ENCODE measurements at places on chromosomes 2 and 18.

GRCh38 chr2:173148520-173148919 is 72.9 kb downstream of the MAP3K20 start:
- H3K4me1 ChIP-seq, result no peaks in the 10 kb centered on the region
- no peak overlapping the region for H3K4me3 ChIP-seq
- H3K36me3 ChIP-seq, result no peaks in the 10 kb centered on the region
- H3K27ac ChIP-seq, result peak overlapping the region; percentile 11
- no peak for DNase-seq

DNA sequence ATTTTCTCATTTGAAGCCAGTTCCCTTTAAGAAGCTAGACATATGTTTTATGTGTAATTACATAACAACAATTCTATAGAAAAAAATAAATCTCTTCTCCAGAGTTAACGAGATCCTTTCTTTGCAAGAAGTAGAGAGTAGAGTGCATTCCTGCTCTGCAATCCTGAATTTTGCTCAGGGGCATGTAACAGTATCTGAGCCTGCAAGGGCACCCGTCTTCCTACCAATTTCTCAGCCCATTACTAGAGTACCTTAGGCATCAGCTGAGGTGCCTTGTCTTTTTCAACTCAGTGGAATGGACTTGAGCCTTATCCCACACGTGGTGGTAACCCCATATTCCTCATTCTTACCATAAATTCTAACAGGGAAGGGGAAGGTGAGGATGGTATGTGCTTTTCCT is 205.9 kb downstream of the IKZF2 start:
- no peak overlapping the region for H3K4me3 ChIP-seq
- DNase-seq, result no peak
- no peak overlapping the region for H3K27ac ChIP-seq
- H3K27me3 ChIP-seq, result no peaks in the 10 kb centered on the region
- H3K36me3 ChIP-seq, result no peaks in the 10 kb centered on the region

- H3K36me3 ChIP-seq, result no peaks in the 10 kb centered on the region
- H3K27me3 ChIP-seq, result no peaks in the 10 kb centered on the region
- H3K27ac ChIP-seq, result no peak overlapping the region
- no peaks in the 10 kb centered on the region for H3K4me1 ChIP-seq
- DNase-seq, result peak; percentile 15
- no peak overlapping the region for H3K4me3 ChIP-seq
Observed at GRCh38 chr2:225841314-225841713, 441.8 kb downstream of the NYAP2 start.

- DNase-seq, result no peak
- H3K4me1 ChIP-seq, result peaks cover 3% of the 10 kb centered on the region
- no peak overlapping the region for H3K4me3 ChIP-seq
- H3K36me3 ChIP-seq, result no peaks in the 10 kb centered on the region
- no peak overlapping the region for H3K27ac ChIP-seq
Observed at GRCh38 chr2:158713523-158714138, 81.5 kb upstream of the DAPL1 start.

DNA sequence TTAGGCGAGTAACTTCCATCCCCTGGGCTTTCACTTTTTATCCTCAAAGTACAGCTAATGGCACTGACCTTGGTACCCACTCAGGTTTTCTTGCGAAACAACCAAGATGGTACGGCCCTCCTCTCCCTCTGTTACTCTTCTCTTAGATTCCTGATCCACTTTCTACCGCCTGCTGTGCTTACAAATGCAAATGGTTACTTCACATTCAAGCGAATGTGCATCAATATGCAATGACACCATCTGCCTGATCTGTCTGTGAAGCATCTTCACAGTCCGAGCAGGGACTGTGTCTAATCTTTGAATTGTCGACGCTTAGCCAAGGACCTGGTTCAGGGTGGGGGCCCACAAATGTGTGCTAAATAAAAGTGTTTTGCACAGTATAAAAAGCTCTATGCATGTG is 112.2 kb downstream of the TRIB2 start:
- no peak for DNase-seq
- H3K4me3 ChIP-seq, result no peak overlapping the region
- no peaks in the 10 kb centered on the region for H3K4me1 ChIP-seq
- no peak overlapping the region for H3K27ac ChIP-seq

DNA sequence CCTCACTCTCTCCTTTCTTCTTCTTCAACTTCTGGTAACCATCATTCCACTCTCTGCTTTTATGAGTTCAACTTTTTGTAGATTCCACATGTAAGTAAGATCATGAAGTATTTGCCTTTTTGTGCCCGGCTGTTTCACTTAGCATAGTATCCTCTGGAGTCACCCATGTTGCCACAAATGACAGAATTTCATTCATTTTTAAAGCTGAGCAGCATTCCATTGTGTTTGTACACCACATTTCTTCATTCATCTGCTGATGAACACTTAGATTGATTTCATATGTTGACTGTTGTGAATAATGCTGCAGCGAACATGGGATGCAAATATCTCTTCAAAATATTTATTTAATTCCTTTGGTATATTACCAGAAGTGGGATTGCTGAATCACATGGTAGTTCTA is 133.6 kb upstream of the ERBB4 start:
- no peaks in the 10 kb centered on the region for H3K36me3 ChIP-seq
- no peak overlapping the region for H3K4me3 ChIP-seq
- H3K4me1 ChIP-seq, result no peaks in the 10 kb centered on the region
- no peaks in the 10 kb centered on the region for H3K27me3 ChIP-seq
- no peak overlapping the region for H3K27ac ChIP-seq

DNA sequence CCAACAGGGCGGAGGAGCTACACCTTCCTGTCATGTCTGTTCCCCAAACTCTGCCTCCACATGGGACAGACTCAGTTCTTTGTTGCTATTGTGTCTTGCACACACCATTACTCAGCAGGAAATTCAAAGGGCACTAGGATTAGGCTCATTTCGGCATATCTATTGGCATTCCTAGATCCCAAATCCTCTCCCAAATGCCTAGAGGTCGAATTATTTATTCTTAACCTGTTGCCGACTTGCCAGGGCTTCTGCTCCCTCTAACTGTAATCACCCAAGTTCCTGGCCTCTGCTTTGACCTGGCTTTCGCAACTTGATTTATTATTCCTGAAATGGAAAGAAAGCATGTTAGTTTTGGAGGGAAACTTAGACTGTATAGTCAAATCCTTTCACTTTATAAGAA is 67.8 kb upstream of the ST6GAL2 start:
- H3K36me3 ChIP-seq, result no peaks in the 10 kb centered on the region
- no peaks in the 10 kb centered on the region for H3K4me1 ChIP-seq
- no peak for DNase-seq
- no peak overlapping the region for H3K27ac ChIP-seq

GRCh38 chr2:66576561-66577320 is 141.8 kb downstream of the MEIS1 start:
- no peak overlapping the region for H3K27ac ChIP-seq
- H3K4me3 ChIP-seq, result peak overlapping the region; percentile 82
- peaks cover 4% of the 10 kb centered on the region for H3K36me3 ChIP-seq
- DNase-seq, result peak; percentile 72
- H3K27me3 ChIP-seq, result peaks cover 23% of the 10 kb centered on the region

DNA sequence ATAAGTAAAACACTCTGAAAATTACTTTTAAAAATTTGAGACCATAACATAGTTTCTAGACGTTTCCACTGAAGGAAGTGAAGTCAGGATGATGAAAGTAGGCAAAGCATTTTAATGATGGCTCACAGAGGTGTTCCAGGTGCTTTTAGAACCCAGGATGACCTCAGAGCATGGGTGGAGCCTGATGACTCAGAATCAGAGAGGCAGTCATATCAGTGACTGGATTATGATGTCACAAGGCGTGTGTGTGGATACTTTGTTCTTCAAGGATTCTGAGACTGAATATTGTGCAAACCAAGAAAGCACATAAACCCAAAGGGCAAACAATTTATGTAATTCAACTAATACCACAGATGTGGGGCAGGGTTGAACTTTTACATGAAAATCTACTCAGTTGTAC is 208.0 kb upstream of the FBXO11 start:
- H3K27me3 ChIP-seq, result no peaks in the 10 kb centered on the region
- no peak overlapping the region for H3K27ac ChIP-seq
- no peaks in the 10 kb centered on the region for H3K36me3 ChIP-seq
- peak; percentile 82 for DNase-seq
- H3K4me3 ChIP-seq, result no peak overlapping the region

- no peaks in the 10 kb centered on the region for H3K36me3 ChIP-seq
- no peak overlapping the region for H3K4me3 ChIP-seq
- H3K27ac ChIP-seq, result no peak overlapping the region
- H3K4me1 ChIP-seq, result peaks cover 1% of the 10 kb centered on the region
Observed at GRCh38 chr2:199488772-199489400, 31.1 kb upstream of the SATB2 start.

- H3K4me3 ChIP-seq, result no peak overlapping the region
- peaks cover 12% of the 10 kb centered on the region for H3K36me3 ChIP-seq
- DNase-seq, result no peak
- H3K27me3 ChIP-seq, result no peaks in the 10 kb centered on the region
- H3K4me1 ChIP-seq, result peaks cover 25% of the 10 kb centered on the region
- peak overlapping the region; percentile 99 for H3K27ac ChIP-seq
Observed at GRCh38 chr2:105323111-105323510, 6.4 kb downstream of the TGFBRAP1 start.

- no peaks in the 10 kb centered on the region for H3K36me3 ChIP-seq
- no peaks in the 10 kb centered on the region for H3K4me1 ChIP-seq
- H3K27ac ChIP-seq, result no peak overlapping the region
- no peak overlapping the region for H3K4me3 ChIP-seq
Observed at GRCh38 chr2:149068225-149068995, 29.9 kb downstream of the LYPD6B start.

- H3K36me3 ChIP-seq, result no peaks in the 10 kb centered on the region
- H3K27ac ChIP-seq, result peak overlapping the region; percentile 18
Observed at GRCh38 chr2:163692611-163693482, 43.0 kb downstream of the FIGN start.

DNA sequence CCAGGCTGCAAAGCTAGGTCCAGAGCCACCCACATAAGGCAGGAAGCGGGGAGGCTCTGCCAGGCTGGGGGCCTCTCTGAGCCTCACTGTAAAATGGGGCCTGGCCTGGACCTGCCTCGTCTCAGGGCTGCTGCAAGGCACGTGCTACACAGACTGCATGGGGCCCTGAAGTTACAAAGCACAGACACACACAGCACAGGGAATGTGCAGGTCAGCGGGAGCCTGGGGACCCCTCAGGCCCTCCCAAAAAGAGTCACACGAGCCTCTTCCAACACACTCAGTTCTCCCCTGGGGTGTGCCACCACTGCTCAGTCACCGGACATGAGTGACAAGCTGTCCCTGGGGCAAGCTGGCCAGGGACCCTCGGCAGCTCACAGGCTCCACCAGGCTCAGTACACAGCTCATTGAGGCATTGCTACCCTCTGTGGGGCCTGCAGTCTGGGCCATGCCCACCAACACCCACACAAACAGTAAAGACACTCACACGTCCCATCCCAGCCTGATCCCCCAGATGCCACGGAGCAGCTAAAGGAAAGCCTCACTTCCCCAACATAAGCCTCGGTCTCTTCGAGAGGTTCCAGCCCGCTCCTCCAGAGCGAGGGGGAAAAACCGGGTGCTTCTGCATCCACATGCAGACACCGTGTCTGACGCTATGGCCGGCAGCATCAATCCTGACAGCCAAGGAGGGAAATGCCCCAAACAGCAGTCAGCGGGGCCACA is 33.7 kb downstream of the BOK start:
- DNase-seq, result no peak
- no peak overlapping the region for H3K27ac ChIP-seq
- no peak overlapping the region for H3K4me3 ChIP-seq
- H3K27me3 ChIP-seq, result no peaks in the 10 kb centered on the region
- H3K36me3 ChIP-seq, result peaks cover 48% of the 10 kb centered on the region
- no peaks in the 10 kb centered on the region for H3K4me1 ChIP-seq

- H3K4me1 ChIP-seq, result no peaks in the 10 kb centered on the region
- H3K4me3 ChIP-seq, result no peak overlapping the region
- H3K36me3 ChIP-seq, result no peaks in the 10 kb centered on the region
- peaks cover 6% of the 10 kb centered on the region for H3K27me3 ChIP-seq
- no peak overlapping the region for H3K27ac ChIP-seq
- no peak for DNase-seq
Observed at GRCh38 chr2:96082211-96083063, 33.9 kb downstream of the ADRA2B start.

DNA sequence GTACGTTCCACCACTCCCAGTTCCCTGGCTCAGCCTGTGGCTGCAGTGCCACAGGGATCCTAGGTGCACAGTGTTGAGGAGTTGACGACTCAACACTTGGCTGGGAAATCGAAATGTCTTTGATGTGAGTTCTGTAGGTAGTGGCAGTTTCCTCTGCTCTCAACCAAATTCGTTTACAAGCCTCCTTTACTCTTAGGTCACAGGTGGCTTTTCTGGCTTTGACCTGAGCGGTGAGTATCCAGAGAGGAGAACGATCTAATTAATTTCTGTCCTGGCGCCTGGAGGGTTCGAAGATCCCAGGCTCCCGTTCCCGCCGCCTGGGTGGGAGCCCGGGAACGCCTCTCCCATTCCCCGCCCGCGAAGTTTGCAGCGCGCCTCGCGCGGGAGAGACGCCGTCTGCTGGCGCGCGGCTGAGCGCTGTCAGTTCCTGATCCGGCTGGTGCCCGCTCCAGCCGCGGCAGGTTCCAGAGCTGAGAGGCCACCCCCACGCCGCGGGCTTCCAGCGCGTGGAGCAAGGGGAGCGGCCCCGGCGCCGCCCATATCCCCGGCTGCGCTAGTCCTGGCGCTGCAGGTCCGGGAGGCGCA is at the start of gene LAMA3:
TSS of gene LAMA3 (plus strand) at position 423 of the 585 bp plus-strand sequence. CDS start 231 bp downstream, outside the sequence.
- no peak within 1 kb of the TSS for H3K27ac ChIP-seq
- H3K27me3 ChIP-seq, result peaks cover 3% of the 10 kb centered on the region
- peaks cover 19% of the 10 kb centered on the region for H3K4me1 ChIP-seq
- DNase-seq, result peak; percentile 33
- no peaks in the 10 kb centered on the region for H3K36me3 ChIP-seq

GRCh38 chr2:218892693-218893348 is 12.2 kb downstream of the WNT10A start:
- no peaks in the 10 kb centered on the region for H3K36me3 ChIP-seq
- no peak overlapping the region for H3K27ac ChIP-seq
- H3K27me3 ChIP-seq, result peaks cover 87% of the 10 kb centered on the region
- peaks cover 33% of the 10 kb centered on the region for H3K4me1 ChIP-seq

- H3K36me3 ChIP-seq, result no peaks in the 10 kb centered on the region
- peak; percentile 9 for DNase-seq
- H3K4me1 ChIP-seq, result no peaks in the 10 kb centered on the region
- H3K27ac ChIP-seq, result no peak overlapping the region
- H3K27me3 ChIP-seq, result no peaks in the 10 kb centered on the region
Observed at GRCh38 chr2:149290662-149291061, 39.7 kb upstream of the LYPD6 start.

- H3K4me3 ChIP-seq, result no peak overlapping the region
- H3K27ac ChIP-seq, result no peak overlapping the region
Observed at GRCh38 chr2:70697603-70698383, 70.2 kb downstream of the ADD2 start.

GRCh38 chr2:72689579-72690195 is 136.1 kb downstream of the EXOC6B start:
- H3K4me1 ChIP-seq, result no peaks in the 10 kb centered on the region
- H3K4me3 ChIP-seq, result no peak overlapping the region
- no peaks in the 10 kb centered on the region for H3K36me3 ChIP-seq
- no peaks in the 10 kb centered on the region for H3K27me3 ChIP-seq
- DNase-seq, result no peak

GRCh38 chr18:24799176-24799575 is 338.7 kb downstream of the HRH4 start:
- no peaks in the 10 kb centered on the region for H3K4me1 ChIP-seq
- no peak overlapping the region for H3K4me3 ChIP-seq
- H3K27me3 ChIP-seq, result peaks cover 5% of the 10 kb centered on the region
- H3K36me3 ChIP-seq, result no peaks in the 10 kb centered on the region
